ENCODE measurements at places on chromosomes 4 and X.
A peak's percentile ranks its signal among the peaks of the same experiment; 100 is the strongest.

- DNase-seq, result no peak
These were observed 11.8 kb upstream of the TIMM8A start for GRCh38 chrX:101360390-101360789.

DNA sequence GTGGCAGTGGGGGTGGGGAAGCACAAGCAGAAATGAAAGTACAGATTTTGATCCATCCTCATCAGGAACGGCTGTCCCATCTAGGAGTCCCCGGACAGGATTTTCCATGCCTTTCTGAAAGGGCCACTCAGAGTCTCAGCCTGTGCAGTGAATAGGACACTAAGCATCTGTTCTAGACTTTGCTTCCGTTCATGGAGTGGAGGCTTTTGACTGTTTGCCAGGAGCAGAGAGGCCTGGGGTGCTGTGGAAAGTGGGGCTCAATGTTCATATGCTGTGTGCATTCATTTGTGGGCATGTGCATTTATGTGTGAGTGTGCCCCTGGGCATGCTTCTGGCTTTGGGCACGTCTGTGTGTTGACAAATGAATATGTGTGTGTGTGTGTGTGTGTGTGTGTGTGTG is 25.6 kb upstream of the MAMLD1 start:
- no peak for DNase-seq

- DNase-seq, result no peak
These were observed 37.7 kb upstream of the PGM2 start for GRCh38 chr4:37788819-37789218.

- no peak for DNase-seq
These were observed 33.9 kb downstream of the POF1B start for GRCh38 chrX:85345523-85345922.

- no peak for DNase-seq
These were observed 6.0 kb upstream of the ANXA3 start for GRCh38 chr4:78545275-78546246.

DNA sequence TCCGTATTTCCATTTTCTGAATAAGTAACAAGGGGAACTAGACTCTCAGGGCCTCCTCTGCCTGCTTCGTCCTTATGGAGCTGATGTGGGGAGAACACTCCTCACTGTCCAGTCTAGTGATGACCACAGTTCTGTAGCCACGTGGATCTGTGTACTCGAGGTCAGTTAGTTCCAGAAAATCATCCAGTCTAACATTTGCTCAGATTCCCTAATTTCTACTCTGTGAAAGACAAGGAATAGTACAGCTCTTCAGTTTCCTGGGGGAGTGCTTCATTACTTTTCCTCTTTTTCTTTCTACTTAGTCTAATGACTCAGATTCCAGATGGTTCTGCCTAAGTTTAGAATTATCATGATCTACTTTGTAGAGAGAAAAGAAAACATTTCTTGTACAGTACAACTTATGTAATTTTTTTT is 82.6 kb downstream of the SORBS2 start:
- no peak for DNase-seq

GRCh38 chr4:144371485-144371884 is 231.0 kb upstream of the GYPA start:
- DNase-seq, result peak; percentile 32

DNA sequence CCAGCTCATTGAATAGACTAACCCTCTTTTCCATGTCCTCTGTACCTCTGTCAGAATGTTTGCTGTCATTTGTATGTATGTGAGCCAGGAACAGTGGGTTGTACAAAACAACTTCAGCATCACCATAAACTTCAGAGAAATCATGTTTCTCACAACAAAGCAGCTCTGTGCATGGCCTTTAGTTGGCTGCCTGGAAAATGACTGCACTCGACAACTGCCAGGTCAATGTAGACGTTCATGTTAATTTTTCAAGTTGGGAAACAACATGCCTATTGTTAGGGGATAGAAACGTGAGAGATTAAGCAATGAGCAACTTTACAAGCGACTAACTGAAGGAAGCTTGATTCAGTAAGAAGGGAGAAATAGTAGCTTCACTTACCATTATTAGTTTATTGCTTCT is 17.9 kb upstream of the CXCL11 start:
- DNase-seq, result no peak

DNA sequence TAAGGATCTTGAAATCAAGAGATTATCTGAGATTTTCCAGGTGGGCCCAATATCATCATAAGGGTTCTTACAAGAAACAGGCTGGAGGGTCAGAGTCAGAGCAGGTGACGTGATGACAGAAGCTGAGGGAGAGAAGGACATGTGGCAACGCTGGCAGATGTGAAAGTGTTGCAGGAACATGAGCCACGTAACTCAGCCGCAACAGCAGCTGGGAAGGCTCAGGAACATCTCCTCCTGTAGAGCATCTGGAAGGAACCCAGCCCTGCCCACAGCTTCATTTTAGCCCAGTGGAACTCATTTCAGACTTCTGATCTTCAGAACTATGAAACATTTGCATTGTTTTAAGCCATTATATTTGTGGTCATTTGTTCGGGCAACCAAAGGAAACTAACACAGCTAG is 156.3 kb upstream of the VEGFC start:
- DNase-seq, result no peak

GRCh38 chr4:140343303-140343702 is 30.1 kb upstream of the SCOC start:
- no peak for DNase-seq

DNA sequence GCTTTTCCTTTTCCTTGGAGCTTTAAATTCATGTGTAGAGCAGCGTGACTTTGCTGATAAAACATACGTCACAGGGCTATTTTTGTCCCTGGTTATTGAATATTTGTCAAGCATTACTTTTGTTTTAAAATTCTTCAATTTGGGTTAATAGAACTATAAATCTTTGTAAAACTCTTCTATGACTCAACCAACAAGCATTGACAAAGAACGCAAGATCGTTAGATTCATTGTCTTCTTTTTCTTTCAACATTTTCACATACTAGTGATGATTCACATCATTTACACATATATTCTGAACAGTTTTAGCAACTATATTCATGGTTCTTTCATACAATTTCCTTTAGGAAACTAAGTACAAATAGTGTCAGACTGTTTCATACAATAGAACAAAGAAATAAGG is 72.0 kb upstream of the GPM6A start:
- no peak for DNase-seq

DNA sequence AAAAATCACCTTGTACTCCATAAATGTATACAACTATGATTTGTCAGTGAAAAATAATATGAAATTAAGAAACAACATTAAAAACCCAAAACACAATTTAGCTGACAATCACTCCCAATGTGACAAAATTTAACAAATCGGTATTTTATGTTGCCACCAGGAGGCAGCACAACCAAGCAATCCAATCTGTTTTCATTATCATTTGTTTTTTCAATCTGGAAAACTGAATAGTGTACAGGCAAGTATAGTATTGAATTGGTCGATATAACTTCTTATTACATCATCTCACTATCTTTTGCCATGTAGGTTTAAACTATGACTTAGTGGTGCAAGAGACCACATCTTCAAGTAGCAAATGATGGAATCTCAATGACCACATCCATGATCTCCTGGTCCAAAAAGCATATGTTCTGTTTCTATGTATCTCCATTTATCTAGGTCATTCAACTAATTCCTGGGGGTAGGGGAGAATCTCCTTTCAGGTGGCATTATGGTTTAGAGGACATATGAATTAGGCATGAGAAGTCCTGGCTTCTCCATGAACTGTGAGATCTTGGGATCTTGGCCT is 112.9 kb upstream of the AGA start:
- DNase-seq, result peak; percentile 72

DNA sequence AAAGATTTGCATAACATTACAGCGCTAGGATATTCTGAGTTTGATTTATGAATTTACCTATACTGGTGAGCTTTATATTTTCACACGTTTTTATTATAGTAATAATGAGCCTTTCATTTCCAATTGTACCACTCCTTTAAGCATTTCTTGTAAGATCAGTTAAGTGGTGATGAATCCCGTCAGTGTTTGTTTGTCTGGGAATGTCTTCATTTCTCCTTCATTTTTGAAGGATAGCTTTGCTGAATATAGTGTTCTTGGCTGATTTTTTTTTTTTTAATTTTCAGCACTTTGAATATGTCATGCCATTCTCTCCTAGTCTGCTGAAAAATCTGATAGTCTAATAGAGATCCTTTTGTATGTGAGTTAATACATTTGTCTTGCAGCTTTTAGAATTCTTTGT is 70.1 kb downstream of the IL15 start:
- no peak for DNase-seq

DNA sequence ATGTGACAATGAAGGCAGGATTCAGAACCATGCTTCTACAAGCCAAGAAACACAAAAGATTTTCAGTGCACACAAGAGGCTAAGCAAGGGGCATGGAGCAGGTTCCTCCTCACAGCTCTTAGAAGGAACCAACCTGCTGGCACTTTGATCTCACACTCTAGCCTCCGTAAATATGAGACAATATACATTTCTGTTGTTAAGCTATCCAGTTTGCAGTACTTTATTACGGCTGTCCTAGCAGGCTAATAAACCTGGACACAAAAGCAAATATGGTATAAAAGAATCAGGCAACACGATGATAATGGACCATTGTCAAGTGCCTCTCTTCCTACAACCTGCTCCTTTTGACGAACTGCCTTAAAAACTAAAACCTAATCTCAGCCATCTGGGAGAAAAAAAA is 114.5 kb downstream of the ZAR1 start:
- DNase-seq, result no peak
